Hepatic stellate cell (primary cell): ENCODE measurements at places on chromosomes 13 and 19.

GRCh38 chr19:29631450-29631849, 25.4 kb downstream of the POP4 start:
- no peak for DNase-seq

DNA sequence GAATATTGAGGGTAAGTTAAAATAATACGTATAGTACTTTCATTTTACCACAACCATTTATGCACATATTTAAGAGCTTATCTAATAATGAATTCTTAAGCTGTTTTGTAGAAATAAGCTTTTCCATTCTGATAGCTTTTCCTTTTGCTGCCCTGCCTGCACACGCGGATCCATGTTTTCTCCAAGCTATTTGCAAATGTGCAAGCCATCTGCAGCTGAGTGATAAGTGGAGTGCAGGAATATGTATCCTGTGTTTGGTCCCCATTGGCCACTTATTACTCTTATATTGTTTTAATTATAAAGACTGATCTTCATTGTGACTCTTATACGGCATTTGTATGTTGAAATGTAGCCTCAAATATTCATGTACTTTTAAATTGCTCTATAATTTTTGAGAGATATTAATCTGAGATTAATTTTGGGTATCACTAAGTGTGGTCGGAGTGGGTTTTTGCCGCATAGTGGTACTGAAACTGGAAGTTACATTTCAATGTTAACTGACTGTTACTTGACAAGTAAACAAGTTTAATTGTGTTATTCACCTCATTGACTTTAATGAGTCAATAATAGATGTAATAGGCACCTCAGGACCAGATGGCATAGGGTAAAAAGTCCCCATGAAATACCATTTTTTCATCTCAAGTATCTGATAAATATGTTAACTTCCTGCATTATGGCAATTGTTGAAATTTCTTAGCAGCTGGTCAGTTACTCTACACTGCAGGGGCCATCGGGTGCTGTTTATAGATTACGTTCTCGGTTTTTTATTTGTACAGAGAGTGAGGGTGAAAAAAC, 1567.4 kb downstream of the EFNB2 start:
- no peak for DNase-seq

GRCh38 chr13:113406321-113407102, 42.6 kb upstream of the GRTP1 start:
- DNase-seq = no peak

DNA sequence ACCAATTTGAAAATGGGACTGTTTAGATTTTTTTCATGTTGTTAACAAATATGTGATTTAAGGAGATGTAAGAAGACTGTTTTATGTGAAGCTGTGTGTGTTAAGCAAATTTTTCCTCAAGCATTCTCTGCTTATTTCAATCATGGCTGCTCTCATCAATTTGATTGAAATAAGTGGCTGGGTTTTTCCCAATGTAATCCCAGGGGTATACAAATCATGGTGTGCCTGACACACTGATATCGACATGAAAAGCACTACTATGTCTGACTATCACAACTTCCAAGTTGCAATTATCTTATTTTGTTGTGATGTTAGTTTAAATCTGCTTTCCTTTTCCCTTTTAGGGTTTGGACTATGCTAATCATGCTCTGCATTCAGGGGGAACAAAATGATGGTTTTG, 283.7 kb downstream of the HS6ST3 start:
- no peak for DNase-seq

GRCh38 chr13:77580748-77581147, 45.2 kb downstream of the SCEL start:
- DNase-seq = no peak

DNA sequence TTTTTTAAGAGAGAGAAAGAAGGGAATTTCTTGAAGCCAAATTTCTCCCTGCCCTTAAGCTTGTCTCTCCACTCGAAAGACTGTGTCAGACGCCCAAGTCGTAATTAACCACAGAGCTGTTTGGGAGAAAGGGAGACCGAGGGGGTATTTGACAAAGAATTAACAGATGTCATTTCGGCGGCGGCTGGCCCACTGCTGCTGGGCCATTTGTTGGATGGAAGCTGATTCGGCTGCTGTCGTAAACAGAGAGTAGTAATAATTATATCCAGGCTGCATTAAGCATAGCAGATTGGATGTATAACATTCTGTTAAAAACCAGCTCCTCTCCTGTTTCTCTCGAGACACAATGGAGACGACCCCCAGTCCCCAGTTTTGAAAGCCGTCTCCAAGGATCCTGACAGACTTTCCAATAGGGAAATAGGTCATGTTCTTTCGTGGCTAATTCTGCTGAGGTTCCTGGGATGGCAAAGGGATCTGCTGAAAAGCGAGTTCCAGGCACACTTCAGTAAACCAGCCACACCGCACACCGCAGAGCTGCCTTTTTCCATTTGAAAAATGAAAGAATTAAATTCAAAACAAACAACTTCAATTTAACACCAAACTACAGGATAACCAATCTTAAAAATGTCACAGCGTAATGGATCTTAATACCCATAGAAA, 71.5 kb downstream of the KCTD15 start:
- DNase-seq = no peak

GRCh38 chr13:59266478-59267063, 897.2 kb downstream of the DIAPH3 start:
- no peak for DNase-seq
